ENCODE measurements at places on chromosomes 12 and 14.

DNA sequence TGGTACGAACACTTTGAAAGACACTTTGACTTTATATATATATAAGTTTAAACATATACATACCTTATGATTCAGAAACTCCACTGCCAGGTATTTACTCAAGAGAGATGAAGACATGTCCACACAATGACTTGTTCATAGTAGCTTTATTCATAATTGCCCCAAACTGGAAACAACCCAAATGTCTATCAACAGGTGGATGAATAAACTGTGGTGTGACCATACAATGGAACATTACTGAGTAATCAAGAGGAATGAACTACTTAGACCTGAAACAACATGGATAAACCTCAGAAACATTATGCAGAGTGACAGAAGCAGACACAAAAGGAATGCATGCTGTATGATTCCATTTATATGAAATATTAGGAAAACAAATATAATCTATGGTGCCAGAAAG lies 71.1 kb downstream of the PPP1R36 start:
- DNase-seq: no peak

DNA sequence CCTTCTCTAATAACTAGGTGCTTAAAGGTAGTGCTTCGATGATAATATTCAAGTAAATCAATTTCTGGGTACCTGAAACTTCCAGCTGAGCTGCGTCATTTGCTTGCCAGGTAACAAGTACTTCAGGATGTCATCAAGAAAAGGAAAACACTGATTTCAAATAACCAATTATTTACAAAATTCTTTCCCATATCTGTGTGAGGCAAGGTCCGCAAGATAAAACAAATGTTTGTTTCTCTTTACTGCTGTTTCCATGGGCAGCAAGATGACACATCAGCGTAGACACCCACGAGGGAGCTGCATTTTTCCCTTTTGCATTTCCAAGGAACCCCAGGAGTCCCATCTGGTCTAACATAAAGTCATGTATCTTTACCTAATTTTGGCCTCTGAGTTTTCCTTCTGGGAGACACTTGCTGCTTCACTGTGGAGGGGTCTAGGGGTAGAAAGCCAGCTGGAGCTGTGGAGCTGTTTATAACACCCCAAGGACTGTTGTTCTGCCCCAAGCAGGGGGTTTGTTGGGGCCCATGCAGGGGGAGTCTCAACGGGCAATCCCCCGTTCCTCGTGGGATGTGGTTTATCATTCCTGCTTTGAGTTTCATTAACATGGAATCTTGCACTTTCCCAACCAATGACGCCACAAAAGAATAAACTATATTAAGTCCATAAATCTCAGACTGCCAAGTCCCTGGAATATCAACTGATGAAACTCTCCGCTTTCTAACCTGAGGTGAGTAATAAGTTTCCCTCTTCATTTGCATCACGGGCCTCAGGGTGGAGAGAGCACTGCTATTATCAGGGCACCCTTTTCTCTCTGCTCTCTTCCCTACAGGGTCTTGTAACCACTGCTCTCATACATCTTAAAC lies 112.8 kb upstream of the PELI2 start:
- peak; percentile 5 for DNase-seq

GRCh38 chr14:65827520-65827919 lies 415.0 kb downstream of the FUT8 start:
- DNase-seq: no peak

DNA sequence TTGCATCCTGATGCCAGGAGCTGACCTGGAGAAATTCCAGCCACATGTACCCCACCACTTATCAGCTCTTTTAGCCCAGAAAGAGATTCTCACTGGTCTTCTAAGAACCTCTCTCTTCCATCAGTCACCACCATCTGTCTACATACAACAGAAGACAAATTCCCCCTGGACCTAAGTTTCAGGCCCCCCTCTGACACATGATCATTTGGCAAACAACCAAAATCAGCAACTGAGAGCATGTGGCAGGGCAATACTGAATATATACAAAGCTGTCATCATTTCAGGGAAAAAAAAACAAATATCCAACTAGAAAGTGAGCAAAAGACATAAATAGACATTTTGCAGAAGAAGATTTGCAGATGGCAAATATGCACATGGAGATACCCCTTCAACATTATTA lies 180.2 kb downstream of the FOXN3 start:
- no peak for DNase-seq

DNA sequence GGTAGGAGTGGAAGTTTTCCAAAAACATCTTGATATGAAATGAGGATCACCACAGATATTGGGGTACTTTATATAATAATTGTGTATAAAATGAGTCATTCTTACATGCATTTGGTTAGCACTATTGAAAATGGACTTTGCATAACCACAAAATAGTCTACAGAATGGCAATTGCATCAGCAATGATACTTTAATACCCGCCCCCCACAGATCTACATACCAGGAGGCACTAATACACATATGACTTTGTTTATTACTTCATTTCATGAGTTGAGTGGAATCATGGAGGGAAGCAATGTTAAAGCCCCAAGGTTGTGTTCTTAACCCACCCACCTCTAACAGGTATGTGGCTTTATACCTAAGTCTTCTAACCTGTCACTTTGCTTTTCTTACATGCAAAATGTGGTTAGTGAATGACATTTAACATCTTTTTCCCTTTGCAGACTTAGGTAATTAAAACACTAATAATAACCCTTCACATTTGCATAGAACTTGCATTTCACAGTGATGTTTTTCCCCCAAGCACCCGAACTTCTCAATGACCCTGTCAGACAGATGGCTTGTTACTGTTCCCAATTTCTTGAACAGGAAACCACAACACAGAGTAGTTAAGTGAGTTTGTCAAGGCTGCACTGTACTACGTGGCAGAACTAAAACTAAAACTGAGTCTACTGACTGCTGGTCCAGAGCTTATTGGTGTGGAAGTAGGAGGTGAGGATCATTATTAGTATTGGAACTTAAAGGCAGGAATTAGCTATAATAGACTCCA lies 101.9 kb downstream of the NPAS3 start:
- DNase-seq: no peak

- DNase-seq: no peak
Measured at GRCh38 chr14:95545515-95546168, 10.8 kb downstream of the GLRX5 start.
